ENCODE measurements at places on chromosomes 12 and 14.

- DNase-seq: no peak
Measured at GRCh38 chr12:67747869-67748742, 99.6 kb downstream of the DYRK2 start.

DNA sequence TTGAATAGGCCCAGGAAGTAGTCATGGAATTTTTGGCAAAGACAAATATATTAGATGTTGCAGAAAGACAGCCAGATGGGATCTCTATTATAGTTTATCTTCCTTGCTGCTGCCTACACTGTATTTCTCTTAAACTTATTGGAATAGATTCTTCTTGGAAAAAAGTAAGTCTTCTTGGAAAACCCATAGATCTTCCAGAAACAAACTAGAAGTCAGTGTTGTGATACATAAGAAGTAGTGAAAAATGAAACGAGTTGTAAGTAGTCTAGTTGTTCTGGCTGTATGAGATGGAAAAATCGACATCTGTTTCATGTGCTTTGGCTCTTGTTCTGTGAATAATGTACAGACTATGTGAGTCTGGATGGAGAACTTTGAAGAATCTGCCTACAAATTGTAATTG, 29.0 kb downstream of the GLIPR1L2 start:
- DNase-seq: no peak

DNA sequence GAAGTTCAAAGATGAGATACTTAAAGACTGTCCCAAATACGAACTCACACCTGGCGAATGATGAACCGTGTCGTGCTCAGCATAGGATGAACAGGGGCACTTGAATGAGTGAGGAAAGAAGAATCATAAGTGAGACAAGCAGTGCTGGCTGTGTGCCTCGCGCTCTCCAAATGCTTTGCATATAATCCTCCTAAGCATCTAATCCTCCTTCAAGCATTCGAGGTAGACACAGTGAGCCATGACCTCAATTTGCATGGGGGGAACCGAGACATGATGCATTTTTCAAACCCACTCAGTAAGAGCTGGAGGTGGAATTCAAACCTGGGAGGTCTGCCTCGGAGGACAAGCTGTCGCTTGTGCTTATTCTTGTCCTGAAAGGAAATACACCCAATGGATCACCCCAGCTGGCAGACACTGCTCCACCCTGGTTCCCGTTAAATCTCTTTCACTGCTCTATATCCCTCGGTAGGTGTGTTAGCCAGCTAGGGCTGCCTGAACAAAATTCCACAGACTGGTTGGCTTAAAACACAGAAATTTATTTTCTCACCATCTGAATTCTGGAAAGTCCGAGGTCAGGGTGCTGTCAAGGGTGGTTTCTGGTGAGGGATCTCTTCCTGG, 274.0 kb downstream of the SLC15A4 start:
- DNase-seq: no peak

DNA sequence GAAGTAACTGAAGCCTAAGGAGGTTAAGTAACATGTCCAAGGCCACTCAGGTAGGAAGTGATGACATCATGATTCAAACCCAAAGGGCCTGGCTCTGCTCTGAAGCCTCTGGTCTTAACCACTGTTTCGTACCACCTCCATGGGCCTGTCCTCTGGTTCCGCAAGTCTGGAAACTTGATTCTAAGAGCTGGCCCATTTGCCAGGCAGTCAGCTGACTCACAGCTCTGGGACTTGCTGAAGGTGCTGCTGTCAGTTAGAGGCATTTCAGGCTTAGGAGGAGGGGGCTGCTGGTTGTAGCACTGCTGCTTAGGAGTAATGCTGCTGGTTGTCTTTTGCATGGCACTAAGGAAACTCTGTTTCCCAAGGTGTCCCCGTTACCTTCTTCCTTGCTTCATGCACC, 7.9 kb downstream of the NRXN3 start:
- DNase-seq: no peak

DNA sequence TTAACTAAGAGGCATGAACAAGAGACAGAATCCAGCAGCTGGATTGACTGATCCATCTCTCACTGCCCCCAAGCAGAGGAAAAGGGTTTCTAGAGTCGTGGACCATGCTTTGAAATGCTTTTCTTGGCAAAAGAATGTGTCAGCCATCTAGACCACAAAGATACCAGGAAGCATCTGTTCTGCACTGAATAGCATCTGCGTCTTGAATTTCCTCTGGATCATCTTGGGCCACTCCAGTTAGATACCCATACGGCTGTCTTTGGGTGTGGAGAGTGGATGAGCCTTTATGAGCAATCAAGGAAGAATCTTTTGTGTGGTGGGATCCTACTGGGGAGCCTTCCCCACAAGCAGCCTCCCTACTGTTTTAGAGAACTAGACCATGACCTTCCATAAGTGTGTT, 16.0 kb upstream of the RFX4 start:
- DNase-seq: no peak

DNA sequence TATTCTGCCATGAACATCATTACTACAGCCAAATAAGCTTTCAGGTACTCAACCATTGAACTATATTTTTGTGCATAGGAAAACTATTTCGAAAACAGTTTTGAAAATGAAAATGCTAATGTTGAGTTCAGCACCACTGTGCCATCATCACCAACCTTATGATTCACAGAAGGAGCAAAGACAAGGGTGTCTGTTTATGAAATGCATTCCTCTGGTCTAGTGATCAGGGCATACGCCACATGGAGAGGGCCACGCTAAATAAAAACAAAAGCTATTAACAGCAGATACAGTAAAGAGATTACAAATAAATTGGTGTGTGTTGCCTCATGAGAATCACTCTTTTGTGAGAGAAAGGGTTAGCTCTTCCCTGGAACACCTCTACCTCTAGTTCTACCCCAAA, 43.2 kb upstream of the BMAL2 start:
- no peak for DNase-seq

GRCh38 chr12:6113691-6114475, 10.6 kb downstream of the VWF start:
- no peak for DNase-seq

DNA sequence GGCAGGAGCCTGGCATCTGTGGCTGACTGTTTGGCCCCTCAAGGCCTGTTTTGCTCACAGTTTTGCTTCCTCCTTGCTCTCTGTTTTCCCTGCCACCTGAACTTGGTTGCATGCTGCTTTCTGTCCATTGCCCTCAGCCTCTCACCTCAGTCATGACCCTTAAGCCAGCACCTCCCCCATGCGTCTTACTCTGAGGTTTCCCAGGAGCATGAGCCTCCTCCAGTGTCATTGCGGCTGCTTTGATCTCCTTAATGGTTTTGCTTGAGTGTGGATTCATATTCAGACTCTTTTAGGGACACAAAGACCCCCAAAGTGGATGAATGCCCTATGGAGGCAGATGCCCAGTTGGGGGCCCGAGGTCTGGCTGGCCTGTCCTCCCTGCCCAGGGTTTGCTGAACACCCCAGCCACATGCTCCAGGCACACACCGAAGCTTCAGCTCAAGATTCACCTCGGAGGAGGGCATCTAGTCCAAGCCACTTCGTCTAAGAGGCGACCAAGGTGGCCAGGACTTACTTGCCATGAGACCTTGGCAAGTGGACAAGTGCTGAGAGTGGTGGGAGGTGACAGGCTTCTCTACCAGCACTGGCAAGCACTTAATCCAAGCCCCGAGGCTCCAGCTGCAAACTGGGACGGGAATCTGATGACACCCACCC, 95.4 kb upstream of the DIO3 start:
- no peak for DNase-seq

DNA sequence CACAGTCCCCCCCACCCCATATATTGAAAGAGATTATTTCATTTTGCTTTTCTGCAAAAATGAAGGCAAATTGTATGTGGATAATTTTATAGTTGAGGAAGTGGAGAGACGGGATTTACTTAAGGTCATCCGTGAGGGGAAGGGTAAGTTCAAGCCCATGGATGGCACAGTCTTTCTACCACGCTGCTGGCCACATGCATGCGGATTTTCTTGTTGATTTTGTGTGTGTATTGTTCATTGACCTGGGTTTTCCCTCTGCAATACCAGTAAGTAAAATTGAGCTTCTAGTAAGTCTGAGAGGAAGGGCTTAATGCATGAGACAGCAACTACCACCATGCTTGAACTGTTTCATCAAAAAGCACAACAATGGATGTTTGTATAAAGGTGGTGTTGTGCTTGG, 35.1 kb downstream of the ACACB start:
- no peak for DNase-seq
